ENCODE measurements at places on chromosomes 1 and 21.

DNA sequence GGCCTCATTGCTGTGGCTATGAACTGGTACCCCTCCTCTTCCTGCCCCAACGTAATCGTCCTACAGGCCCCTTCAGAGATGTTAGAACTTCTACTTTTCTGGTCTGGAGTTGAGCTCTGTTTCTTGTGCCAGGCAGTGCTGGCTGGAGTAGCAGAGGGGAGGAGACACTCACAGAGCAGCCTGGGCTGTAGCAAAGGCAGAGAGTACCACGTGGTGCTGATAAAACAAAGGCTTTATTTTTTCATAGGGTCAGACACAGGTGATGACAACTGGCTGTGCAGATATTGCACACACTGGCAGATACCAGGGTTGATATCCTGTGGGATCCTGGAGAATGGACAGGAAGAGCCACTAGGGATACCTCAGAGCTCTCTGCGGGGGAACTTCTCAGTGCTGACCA is 23.2 kb downstream of the CRCT1 start:
- no peak for DNase-seq

GRCh38 chr1:111471012-111471411 is 2.8 kb upstream of the C1orf162 start:
- DNase-seq: no peak

- no peak for DNase-seq
Observed at GRCh38 chr1:233006541-233006973, 56.1 kb downstream of the NTPCR start.

GRCh38 chr1:20421441-20421840 is 64.6 kb downstream of the CAMK2N1 start:
- DNase-seq: no peak

GRCh38 chr1:27556781-27557595 is 47.0 kb downstream of the AHDC1 start:
- peak; percentile 98 for DNase-seq

DNA sequence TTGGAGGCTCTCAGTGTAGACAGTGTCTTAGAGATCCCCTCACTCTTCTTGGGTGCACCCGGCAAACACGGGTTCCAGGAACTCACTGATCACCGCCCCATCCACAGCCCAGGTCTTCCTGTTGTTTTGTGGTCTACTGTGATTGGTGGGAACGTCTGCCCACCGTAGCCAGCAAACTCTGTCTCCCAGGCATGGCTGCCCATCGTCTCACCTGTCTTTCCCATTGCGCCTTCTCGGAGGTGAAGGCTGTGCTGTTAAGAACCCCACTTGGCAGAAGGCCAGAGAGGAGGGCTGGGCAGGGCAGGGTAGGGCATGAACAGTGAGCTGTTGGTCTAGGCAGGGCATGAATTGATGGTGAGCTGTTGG is 14.1 kb upstream of the KCNA2 start:
- no peak for DNase-seq

DNA sequence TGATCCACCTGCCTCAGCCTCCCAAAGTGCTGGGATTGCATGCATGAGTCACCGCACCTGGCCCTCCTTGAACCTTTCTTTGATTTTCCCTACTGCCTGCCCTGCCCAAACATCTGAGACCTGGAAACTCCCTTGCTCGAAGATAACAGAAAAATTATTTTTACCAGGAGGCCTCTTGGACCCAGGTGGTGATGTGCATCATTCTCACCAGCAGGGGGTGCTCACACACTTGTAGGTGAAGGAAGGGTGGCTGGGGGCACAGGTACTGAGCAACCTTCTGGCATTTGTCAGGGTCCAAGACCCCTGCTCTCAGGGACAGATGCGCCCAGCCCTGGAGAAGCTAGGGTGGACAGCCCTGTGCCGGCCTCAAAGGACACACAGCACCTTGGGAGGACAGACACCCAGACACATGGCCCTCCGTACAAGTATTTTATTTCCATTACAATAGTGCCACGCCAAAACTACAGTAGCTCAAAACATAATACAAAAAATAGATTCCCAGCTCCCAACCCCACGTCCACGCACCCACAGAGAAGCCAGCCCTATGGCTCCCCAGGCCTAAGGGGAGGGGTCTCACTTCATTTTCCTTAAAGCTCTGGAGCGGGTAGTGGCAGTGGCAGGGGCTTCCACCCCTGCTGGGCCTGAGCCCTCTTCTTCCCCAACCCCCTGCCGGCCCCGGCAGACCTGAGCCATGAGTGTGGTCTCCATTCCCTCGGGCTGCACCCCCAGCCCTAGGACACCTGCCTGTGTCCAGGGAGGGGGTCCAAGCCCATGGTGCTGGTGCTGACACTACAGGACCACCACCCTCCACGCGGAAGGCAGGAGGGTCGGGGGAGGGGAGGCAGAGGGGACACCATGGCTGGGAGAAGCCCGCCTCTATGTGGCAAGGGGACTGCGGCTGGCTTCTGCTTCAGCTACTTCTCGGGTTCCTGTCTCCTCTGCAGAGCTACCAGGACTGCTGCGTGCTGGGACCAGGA is 40.4 kb upstream of the EIF4G3 start:
- DNase-seq: peak; percentile 43

GRCh38 chr1:97247196-97247595 is 525.6 kb downstream of the PTBP2 start:
- DNase-seq: peak; percentile 46

GRCh38 chr1:32342704-32343103 is 6.7 kb upstream of the MARCKSL1 start:
- DNase-seq: no peak

- DNase-seq: no peak
Observed at GRCh38 chr1:233816348-233816747, 88.1 kb upstream of the SLC35F3 start.

DNA sequence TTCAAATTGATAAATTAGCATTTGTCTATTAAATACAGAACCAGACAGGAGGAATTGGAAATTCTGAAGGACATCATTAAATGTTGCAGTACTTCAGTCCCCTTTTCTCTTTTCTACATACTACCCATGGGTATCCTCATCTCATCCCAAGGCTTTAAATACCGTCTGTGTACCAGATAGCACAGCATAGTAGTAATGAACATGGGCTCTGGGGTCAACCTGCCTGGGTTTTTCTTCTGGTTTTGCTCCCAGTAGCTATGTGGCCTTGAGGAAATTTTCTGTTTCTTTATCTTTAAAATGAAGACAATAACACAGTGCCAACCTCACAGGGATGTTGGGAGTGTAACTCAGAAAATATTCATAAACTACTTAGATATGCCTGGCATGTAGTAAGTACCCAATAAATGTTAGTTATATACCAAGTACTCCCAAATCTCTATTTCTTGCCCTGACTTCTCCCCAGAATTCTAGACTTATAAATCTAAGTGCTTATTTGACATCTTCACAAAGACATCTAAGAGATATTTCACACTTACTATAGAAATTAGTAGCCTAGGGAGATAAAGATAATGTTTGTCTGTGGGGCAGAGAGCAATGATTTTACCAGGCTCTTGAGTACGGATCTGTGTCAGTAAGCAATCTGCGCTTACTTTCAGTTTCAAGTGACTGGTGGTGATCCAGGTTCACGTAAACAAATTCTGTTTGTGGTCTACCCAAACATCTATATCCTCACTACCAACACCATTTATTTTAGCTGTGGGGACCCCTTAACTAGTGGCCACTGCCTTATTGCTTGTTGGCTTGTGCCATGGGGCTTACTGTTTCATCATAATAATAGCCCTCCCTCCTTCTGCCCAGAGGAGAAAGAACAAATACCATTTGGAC is 37.3 kb downstream of the VANGL2 start:
- no peak for DNase-seq

- DNase-seq: no peak
Observed at GRCh38 chr1:1175221-1176062, 1.8 kb downstream of the TTLL10 start.

GRCh38 chr1:197092491-197093023 is 25.5 kb upstream of the F13B start:
- DNase-seq: no peak

DNA sequence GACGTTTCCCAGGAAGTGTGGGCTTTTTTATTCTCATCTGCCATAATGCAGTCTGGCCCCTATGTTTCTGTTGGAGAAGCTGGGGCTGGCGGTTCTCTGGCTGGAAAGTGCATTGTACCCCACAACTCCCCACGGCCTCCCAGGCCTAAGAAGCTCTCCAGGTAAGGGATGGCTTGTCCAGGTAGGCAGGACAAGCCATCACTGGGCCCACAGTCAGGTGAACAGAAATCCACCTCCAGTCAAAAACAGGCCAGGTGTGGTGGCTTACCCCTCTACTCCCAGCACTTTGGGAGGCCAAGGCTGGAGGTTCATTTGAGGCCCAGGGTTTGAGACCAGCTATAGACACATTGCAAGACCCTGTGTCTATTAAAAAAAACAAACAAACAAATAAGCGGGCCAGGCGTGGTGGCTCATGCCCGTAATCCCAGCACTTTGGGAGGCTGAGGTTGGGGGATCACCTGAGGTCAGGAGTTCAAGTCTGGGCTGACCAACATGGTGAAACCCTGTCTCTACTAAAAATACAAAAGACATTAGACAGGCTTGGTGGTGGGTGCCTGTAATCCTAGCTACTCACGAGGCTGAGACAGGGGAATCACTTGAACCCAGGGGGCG is 3.1 kb upstream of the WNT9A start:
- no peak for DNase-seq

DNA sequence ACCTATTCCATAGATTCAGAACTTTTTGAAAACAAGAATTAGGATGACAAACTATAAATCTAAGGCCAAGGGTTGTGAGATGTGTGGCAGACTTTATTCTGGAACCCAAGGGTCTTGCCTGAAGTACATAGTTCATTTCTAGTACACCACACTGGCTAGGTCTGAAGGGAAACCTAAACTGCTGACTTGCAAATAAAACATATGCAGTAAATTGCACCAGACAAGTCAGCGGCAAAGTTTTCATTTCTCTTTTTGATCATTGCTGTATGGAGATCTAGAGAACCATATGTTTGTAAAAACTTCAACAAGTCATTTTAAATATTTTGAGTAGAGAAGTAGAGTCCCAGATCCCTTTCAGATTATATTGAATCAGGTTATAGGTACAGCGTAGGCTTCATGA is 43.9 kb downstream of the TNFSF4 start:
- no peak for DNase-seq

DNA sequence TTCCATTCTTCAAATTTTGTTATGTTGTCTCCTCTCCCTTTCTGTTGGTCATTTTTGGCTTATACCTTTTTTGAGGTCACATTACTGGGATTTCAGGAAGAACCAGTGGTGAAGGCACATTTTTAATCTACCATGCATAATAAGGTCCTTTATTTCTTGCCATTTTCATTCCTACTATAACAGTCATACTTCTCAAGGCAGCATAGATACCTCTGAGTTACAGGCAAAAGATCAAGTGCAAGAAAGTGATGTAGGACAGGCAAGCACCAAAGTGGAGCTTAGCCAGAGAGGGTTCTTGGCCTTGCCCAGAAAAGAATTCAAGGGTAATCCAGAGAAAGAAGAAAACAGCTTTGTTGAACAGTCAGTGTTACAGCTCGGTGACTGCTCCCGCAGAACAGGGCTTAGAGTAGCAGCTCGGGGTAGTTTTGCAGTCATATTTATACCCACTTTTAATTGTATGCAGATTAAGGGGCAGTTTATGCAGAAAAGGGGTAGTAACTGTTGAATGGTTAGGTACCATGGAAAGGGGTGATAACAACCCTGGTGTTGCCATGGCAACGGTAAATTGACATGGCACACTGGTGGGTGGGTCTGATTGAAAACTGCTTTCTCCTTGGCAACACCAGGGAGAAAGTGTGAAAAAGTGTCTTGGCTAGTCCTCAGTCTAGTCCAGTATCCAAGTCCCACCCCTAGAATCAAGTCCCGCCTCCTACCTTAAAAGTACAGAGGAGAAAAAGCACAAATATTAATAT is 39.6 kb upstream of the DOCK7 start:
- DNase-seq: no peak

- peak; percentile 44 for DNase-seq
Observed at GRCh38 chr1:174743654-174744561, 255.8 kb upstream of the CACYBP start.

DNA sequence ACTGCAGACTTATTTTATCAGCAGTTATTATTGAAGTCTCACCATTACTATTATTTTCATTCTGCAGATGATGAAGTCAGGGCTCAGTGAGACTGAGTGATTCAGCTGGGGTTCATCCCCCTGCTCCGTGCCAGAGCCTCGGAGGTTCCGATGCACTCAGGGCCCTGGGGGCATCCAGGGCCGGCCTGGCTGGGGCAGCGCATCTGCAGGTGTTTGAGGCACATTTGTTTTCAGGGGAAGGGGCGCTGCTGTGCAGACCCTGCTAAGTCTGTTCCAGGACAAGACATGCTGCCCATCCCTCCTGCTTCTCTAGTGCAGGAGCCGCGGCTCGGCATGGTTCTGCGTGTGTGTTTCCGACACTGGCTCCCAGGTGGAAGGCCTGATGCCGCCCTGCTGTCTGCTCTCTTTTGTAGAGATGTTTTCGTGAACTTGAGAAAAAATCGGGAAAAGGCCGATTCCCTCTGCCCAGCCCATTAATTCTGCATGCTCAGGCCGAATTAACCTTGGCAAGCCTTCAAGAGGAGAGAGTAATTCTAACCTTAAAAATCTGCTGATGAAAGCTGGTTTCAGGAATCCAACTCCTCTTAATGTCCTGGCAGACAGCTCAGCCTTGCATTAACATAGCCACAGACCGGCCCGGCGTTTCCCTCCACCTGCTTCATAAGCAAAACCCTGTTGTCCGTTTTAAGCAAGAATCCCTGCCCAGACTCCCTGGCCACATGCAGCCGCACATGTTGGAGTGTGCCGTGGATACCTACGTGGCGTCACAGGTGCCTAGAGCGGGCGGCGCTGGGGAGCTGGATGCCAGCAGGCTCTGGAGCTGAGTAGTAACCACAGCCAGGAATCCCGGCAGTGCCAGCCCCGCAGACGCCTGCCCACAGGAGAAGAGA is 316.0 kb upstream of the VAMP3 start:
- no peak for DNase-seq

- DNase-seq: peak; percentile 49
Observed at GRCh38 chr1:221170171-221170570, 290.9 kb downstream of the HLX start.

GRCh38 chr1:161388639-161389038 is 21.0 kb upstream of the CFAP126 start:
- DNase-seq: no peak

GRCh38 chr1:230899841-230900251 is 31.5 kb upstream of the C1orf198 start:
- peak; percentile 83 for DNase-seq

DNA sequence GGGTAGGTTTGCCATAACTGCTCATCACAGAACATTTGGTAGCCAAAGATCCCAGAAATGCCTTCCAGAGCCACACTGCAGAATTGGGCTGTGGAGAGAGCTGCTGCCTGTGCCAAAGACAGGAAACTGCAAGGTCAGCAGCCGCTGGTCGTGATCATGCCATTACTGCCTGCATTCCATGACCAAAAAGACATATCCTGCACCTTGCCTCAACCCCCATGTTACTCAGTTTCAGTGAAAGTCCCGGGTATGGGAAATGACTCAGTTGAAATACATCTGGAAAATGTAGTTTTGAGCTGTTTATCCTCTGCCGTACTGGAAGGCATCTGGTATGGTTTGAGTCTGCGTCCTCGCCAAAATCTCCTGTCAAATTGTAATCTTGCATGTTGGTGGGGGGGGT is 161.7 kb downstream of the FCRL5 start:
- DNase-seq: peak; percentile 88

- DNase-seq: no peak
Observed at GRCh38 chr1:166888373-166889111, 12.5 kb upstream of the TADA1 start.

- DNase-seq: no peak
Observed at GRCh38 chr1:55885619-55886018, 670.5 kb upstream of the USP24 start.

- DNase-seq: no peak
Observed at GRCh38 chr1:1087351-1088028, 13.4 kb upstream of the RNF223 start.

GRCh38 chr1:160104486-160104885 is 6.1 kb upstream of the IGSF8 start:
- no peak for DNase-seq

GRCh38 chr21:44737706-44738354 is 26.5 kb upstream of the TSPEAR start:
- no peak for DNase-seq

Data from fibroblast of skin of scalp (primary cell).